ENCODE measurements at places on chromosomes 16 and 17. TPM values are rescaled to one million over a fixed set of nuclear protein-coding genes. Genes with fewer than 3 reads are reported as not detected.

- no peak for DNase-seq
Observed at GRCh38 chr17:40456396-40456951, 13.2 kb downstream of the IGFBP4 start.

- no peak for DNase-seq
Observed at GRCh38 chr17:69539274-69539673, 124.8 kb downstream of the MAP2K6 start.

GRCh38 chr16:30004811-30005242 lies 6.0 kb downstream of the DOC2A start:
- DNase-seq = no peak

The CSF3 gene
- polyA plus RNA-seq = 0.24 TPM

DNA sequence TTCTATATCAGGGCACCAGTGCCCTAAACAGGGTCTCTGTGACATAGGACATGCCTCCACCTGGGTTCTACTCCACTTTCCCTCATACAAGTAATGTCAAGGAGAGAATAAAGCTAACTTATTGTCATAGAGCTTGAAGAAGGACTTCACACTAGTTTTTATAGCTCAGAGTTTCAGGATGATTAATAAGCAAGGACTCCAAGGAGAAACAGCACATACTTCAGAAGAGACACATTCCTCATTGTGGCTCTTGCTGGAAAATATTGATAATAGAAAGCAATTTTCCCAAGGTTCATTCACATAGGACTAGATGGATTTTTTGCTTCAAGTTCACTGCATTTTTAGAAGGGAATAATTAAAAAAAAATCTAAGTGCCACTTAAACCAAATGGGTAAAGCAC lies 133.3 kb downstream of the CA10 start:
- DNase-seq = no peak

DNA sequence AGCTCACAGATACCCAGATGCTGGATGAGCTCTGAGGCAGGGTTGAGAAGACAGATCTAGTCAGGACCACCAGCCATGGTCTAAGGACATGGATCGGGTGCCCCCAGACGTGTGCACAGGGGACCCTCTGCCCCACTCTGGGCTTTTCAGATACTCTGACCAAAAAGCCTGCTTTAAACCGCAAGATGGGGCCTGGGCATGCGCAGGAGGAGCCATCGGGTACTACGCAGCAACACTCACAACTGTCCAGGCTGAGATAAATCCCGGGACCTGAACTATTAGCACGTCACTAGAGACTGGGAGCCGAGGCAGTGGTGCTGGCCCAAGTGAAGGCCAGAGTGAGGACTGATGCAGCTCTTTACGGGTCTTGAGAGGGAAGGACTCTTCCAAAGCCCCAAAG lies 32.9 kb downstream of the SCNN1G start:
- no peak for DNase-seq

The CD79B gene
- polyA plus RNA-seq = 624 TPM

DNA sequence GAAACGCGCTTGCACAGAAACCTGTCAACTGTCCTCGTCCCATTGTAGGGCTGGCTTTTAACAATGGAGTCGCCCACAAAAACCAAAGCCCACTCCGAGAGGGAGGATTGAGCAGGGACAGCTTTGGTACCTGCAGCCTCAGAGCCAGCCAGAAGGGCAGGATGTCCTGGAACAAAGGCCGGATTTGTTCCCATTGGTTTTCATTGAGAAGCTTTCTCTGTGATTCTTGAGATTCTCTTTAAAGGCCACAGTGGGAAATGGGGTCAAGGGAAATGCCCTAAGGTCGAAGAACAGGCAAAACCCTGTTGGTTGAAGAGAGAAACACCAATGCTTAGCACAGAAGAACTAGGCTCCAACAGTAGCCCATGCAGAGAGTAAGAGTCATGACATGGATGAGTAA lies 65.4 kb downstream of the C16orf78 start:
- peak; percentile 51 for DNase-seq

The PRR35 gene
- polyA plus RNA-seq = not detected

All from spleen (tissue), 13 donors.